ENCODE measurements at places on chromosomes 13 and 19.

- no peak for DNase-seq
Measured at GRCh38 chr19:46134527-46134926, 10.0 kb upstream of the IGFL3 start.

DNA sequence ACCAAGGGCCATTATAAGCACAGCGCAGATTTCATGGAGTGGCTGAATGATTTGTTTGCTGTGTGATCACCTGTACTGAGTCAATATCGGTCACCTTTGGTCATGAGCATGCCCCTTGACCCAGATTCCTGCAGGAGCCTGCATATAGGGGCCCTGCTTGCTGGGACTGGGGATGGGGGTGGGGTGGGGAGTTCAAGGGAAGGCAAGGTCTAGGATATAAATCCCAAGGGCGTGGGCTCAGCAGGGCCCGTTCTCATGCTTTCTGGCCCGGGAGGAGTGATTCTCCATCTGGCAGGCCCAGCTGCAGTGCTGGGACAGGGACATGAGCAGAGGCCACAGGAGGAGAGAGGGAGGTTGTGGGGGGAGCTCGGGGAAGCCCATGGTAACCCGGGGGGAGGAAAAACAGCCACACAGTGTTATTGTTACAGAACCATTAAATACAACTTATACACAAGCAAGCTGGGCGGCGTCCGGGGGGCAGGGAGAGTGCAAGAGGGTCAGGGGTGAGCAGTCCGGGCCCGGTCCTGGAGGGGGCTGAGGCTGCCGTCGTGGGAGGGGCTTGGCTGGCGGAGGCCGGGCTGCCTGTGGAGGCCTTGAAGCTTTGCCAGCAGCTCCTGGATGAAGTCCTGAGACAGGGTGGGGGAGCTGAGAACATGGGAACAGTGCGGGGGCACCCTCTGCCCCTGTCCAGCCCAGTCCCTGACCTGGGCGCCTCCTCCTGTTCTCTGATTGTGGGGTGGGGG, 5.2 kb downstream of the PPP1R14A start:
- DNase-seq = no peak

DNA sequence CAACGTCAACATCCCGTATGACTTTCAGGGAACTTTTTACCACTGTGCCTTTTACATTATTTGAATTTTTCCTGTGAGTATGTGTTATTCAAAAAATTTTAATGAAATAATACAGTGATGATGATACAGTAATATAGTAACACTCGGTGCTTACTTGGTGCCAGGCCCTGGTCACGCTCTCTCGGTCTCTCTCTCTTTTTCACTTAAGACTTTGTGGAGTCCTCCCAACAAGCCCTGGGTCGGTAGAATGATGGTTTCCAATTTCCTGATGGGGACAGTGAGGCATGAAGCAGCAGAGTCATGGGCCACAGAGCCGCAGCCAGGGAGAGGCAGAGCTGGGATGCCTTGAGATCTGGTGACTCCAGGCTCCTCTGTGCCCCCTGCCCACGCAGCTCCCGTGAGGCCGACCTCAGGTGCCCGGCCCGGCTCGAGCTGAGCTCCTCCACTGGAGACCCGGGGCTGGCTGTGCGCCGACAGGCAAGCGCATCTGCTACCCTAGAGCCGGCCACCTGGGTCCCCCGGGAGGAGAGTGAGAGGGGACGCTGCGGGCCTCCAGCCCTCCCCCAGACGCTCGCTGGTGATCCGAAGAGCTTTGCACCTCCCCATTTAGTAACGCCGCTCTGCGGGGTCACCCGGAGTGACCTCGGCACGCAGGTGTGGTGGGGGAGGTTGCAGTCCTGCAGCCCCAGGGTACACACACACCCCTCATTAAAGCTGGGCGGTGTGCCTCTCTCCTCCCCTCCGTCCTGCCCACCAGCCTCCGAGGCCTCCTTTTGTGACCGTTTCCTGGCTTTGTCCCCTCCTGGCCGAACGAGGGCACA, 4.4 kb upstream of the SBK3 start:
- peak; percentile 34 for DNase-seq

- DNase-seq = no peak
Measured at GRCh38 chr13:71727662-71728061, 139.3 kb downstream of the DACH1 start.

All from skeletal muscle cell (primary cell).